ENCODE measurements at places on chromosomes 11 and 22.

DNA sequence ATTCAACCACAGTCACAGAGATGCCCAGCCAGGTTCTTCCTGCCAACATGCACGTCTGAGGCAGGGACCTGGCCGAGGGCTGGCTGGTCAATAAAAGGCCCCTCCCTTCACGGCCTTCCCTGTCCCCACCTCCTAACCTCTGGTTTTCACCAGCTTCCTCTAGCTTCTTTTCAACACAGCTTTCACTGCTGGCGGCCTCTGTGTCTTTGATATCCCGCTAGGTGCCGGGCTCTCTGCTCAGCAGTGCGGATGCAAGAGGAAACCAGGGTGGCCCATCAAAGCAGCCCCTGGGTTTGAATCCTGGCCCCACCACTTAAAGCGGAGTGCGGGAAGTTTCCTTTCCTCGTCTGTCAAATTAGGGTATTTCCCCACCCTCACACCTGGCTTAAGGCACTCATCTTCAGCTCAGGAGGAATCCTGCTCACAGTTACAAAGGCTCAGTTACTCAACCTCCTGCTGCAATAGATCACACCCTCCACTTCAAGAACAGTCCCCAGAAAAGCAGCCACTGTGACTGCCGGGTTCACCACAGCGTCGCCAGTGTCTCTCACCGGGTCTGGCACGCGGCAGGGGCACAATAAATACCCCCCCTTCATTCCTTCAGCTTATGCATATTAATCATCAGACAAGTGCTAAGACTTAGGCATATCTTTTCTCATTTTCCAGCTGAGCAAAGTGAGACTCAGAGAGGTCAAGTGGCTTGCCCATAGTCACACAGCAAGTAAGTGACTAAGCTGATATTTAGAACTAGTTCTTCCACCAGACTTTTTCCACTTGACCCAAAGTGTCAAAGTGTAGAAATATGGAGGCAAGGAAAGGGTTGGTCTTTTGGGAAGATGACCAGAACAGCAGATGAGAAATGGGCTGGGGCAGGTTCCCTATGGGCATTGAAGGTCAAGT is 45.7 kb downstream of the TXN2 start:
- DNase-seq: no peak

DNA sequence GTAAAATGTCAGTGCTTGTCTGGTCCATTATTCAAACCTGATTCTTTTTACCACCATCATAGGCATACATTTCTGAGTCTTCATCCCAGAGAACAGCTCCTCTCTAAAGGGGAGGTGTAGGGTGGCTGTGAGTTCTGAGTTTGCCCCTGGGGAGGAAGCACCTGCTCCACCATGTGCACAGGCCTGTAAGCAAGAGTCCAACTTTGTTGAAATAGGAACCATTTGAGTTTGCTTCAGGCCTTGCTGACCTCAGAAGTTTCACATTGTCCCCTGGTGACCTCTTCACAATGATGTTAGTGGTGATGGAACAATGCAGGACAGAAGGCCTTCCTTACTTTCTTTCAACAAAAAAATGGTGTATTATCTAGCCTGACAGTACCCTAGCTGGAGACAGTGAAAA is 54.6 kb upstream of the TOP3B start:
- peak; percentile 40 for DNase-seq

GRCh38 chr11:131964698-131965483 is 594.5 kb downstream of the NTM start:
- no peak for DNase-seq

DNA sequence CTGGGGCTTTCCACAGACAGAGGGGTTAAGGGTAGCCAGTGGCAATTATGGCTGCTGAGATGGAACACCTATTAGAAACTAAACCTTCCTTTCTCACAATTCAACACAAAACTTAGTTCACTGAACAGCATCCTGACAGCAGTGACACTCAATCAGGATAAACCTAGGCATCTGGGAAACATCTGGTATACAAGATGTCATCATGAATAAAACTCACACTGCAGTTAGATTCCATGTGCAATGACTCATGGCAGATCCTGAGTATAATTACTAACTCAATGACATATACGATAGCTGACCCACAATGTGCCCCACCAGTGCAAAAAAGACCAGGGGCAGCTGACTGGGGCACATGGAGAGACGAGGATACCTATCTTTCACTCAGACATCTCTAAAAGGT is 17.7 kb downstream of the RBFOX2 start:
- no peak for DNase-seq

DNA sequence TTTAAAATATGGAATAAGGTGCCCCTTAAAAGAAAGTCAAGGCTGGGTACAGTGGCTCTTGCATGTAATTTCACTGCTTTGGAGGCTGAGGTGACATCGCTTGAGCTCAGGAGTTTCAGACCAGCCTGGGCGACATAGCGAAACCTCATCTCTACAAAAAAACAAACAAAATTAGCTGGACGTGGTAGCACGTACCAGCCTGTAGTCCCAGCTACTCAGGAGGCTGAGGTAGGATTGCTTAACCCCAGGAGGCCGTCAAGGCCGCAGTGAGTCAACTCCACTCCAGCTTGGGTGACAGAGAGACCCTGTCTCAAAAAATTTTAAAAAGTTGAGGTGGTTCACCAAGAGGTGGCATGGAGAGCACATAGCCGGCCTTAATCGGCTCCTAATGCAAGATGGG is 17.7 kb upstream of the ADORA2A start:
- no peak for DNase-seq

GRCh38 chr22:38040953-38041759 is 16.0 kb upstream of the PICK1 start:
- DNase-seq: no peak

GRCh38 chr11:61140416-61140815 is 20.8 kb downstream of the VPS37C start:
- no peak for DNase-seq

DNA sequence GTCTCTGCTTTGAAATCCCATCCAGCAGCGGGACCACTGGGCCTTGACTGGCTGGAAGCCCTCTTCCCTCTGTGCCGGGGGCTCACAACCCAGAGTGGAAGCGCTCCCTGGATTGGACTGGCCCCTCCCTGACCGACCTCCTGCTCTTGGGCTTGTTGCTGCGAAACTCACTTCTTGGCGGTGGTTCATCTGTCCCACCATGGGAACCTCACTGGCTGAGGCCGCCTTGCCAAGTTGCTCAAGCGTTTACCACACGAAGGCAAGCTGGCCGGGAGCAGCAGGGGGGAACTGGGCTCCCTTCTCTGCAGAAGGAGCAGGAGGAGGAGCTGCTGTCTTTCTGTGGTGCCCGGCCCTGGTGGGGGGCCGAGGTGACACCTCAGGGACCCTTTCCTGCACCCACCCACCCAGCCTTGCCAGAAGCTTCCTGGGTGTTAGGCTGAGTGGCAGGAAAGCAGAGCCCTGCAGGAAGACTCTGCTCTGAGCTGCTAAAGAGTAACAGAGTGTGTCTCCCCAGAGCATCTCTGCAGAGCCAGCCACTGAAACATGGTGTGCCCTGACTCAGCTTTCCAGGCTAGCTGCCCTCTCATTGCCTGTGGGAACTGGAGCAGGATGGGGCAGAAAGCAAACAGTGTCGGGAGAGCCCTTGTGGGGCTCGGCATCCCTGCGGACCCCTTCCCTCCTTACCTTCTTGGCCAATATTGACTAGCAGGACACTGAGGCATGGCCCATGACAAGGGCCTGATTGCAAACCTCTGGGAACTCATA is 88.5 kb upstream of the ALX4 start:
- DNase-seq: no peak

DNA sequence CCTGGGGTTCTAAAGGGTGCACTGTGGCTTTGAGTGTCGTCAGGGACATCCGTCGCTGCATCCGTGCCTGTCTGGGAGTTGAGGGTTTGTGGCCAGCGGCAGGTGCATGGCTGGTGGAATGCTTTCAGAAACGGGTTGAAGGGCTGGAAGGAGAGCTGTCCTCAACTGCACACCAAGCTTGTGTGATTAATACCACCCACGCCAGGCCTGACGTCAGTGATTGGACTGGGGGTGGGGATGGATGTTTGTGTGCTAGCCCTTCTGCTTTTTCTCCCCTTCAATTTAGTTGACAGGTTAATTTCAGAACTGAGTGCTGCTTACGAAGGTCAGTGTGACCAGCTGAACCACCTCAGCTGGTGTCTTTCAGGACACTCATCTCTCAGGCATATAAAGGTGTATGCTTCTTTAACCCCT is 3.2 kb upstream of the GAB2 start:
- peak; percentile 98 for DNase-seq

GRCh38 chr11:106917973-106918372 is 100.3 kb downstream of the GUCY1A2 start:
- no peak for DNase-seq

DNA sequence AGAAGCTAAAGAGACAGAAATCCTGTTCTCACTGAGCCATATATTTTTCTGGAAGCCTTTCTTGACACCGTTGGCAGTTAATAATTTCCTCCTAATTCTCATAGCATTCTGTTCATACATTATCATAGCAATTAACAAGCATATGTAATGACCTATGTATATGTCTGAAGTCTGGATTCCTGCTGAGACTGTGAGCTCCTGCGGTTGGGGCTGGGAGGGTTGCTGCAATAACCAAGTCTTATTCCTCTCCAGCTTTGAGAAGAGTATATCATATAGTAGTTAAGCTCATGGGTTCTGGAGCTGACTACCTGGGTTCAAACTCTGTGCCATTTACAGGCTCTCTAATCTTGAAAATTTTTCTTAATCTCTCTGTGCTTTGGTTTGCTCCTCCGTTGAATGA is 175.2 kb downstream of the MAML2 start:
- no peak for DNase-seq

GRCh38 chr11:64852804-64853509 is 8.5 kb upstream of the CDC42BPG start:
- DNase-seq: peak; percentile 76

DNA sequence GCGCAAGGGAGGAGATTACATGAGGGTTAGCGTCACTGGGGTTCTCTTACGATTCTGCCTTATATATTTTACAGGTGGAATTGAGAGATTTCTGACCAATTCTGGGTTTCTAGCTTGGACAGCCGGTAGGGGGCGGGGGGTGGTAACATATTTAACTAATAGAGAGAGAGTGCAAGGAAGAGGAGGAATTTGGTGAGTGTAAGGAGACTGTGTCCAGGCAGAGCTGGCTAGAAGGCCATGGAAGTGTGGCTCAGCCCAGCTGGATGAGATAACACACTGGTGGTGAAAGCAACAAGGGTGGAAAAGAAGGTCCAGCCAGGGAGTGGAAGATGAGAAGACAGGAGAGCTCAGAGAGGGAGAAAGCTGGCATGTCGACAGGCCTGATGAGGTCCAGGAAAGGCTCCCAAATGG is 56.5 kb downstream of the ST3GAL4 start:
- DNase-seq: no peak

DNA sequence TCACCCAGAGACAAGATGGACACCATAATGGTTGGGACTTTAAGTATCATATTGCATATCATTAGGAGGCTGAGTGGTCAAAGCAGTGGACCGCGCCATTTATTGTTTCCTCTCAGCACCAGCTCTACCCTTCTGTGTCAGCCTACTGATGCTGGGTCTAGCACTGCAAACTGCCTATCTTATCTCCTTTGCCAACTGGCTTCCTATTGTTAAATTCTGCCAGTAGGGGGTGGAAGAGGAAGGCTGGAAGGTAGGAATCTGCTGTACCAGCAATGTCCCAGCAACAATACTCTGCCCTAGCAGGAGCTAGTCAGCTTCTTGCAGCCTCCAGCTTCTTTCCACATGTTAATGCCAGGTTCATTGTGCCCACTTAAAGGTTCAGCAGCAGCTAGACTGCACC is 367.1 kb upstream of the PDGFD start:
- DNase-seq: no peak

DNA sequence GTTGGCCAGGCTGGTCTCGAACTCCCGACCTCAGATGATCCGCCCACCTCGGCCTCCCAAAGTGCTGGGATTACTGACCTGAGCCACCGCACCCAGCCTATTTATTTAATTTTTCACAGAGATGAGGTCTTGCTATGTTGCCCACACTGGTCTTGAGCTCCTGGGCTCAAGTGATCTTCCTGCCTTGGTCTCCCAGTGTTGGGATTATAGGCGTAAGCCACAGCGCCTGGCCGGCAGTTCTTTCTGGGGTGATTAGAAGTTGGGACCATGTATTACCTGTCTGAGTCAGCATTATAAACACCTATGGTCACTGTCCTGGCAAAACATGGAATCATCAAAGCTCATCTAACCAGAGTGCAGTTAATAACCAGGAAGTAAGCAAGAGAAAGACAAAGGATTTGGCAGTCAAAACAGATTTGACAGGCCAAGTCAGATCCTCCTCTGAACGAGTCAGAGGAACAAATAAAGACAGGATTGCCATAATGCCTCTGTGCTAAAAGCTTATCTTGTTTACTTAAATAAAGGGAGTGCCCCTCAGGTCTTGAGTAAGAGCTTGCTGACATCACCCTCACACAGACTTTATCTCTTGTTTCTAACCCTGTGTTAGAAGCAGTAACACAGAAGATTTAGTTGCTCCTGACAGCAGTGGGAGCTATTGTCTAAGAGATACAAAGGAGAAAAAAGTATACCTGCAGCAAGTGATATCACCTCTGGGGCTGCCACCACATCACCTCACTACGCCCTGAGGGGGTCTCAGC is 3.7 kb downstream of the SERPIND1 start:
- DNase-seq: peak; percentile 74
